ENCODE measurements at places on chromosomes 2 and 18.

DNA sequence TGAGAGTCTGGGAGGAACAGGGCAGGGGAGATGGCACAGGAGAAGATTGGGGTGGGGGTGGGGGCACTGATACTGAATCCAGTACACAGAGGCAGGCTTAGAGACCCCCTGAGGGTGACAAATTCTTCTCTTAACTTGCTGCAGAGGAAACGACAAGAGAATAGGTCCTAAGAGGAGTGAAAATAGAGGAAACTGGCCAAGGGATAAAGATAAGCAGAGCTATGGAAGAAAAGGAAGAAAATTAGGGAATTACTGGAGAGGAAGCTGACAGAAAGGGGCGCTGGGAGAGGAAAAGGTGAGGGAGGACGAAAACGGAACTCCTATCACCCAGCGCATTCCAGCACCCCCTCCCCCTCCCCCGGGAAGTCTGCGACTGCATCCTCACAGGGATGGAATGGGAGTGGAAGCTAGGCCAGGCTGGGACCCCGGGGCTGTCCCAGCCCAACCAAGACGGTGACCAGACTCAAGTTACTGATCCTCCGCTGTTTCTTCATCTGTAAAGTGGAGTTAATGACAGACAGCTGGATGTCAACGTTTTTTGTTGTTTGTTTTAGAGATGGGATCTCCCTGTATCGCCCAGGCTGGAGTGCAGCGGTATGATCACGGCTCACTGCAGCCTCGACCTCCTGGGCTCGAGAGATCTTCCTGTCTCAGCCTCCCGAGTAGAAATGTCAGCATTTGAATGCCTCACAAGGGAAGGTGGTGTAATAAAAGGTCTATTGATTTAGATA, 2.6 kb upstream of the EMX1 start:
- no peak for DNase-seq

DNA sequence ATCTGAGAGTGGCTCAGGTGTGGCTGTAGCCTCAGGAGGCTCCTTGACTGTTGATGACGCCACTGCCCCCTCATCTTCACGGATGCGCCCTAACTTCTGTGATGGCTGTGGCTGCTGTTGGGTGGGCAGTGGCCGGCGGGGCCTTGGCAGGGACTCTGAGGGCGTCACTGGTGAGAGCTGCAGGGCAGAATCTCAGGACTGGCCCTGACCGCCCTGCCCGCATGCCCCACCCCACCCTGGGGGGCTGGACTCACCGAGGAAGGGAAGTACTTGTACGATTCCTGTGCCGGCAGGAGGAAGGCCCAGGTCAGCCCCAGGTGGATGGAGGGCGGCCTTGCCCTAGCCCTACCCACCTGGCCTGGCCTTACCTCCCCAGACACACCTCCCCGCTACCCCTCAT, 2.4 kb downstream of the CXXC1 start:
- no peak for DNase-seq

- no peak for DNase-seq
Measured at GRCh38 chr18:11020877-11021414, 128.4 kb downstream of the PIEZO2 start.

DNA sequence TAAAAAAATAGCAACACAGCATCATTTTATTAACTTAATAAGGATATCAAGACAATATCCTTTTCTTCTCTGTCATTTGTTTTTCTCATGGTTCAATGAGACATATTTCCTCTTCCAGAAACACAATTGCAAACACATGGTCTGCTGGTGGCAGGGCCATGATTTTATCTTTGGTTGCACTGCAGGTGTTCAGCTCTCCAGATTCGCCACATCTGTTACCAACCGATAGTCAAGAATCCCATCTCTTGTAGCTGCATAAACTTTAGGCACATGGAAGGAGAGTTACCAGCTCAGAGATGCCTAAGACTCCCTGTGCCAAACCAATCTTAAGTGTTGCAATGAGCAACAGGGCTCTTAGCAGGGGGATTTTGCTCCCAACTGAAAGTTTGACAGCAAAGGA, 1303.2 kb upstream of the CELF4 start:
- no peak for DNase-seq

- DNase-seq, result no peak
Measured at GRCh38 chr18:59685501-59685900, 11.7 kb downstream of the CCBE1 start.

GRCh38 chr2:64939332-64939917, 49.8 kb upstream of the SLC1A4 start:
- peak; percentile 11 for DNase-seq

DNA sequence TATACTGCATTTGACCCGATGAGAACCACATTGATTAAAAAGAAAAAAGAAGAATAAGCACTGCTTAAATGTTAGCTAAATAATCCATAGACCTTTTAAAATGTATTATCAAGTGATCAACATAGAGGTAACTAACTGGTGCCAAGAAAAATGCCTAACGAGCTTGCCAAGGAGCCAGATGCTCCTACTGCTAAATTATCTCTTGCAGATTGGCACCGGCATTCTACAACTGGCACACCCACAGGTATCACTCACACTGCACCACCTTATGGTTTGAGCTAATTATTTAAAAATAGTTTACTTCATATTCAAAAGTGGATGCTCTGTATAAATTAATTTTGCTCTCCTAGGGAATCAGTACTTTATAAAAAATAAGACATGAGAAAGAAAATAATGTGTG, 341.6 kb upstream of the CDH7 start:
- DNase-seq, result no peak

DNA sequence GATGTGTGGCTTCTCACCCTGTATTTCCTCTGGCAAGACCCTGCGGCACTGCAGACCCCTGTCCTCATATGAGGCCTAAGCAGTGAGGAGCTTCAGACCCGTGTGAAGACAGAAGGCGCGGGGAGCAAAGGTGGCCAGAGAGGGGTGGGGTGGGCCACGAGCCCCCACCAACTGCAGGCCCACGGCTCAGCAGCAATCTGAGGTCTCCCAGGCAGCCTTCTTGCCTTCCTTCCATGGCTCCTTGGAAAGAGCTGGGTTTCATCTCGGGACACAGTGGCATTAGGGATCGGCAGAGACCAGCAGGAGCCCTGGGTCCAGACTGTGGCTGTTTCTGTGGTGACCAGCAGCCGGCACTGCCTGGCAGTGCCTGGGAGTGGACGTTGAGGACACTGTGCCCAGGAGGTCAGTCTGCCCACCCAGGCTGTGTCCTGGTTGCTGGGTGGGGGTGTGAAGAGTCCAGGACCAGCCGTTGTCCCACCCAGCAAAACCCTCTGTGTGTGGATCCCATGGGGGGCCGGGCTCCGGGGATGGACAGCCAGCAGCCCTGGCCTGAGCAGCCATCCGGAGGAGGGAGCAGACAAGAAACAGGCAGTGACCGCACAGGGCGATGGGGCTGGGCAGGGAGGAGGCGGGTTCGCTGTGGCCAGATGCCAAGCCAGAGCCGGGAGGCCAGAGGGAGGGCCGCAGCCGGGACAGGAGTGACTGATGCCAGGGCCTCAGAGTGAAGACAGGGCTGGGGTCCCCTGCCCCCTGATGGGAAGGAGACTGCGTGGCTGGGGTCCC, 73.8 kb downstream of the RRM2 start:
- DNase-seq, result no peak

- no peak for DNase-seq
Measured at GRCh38 chr2:123692121-123692520, 333.0 kb upstream of the CNTNAP5 start.

DNA sequence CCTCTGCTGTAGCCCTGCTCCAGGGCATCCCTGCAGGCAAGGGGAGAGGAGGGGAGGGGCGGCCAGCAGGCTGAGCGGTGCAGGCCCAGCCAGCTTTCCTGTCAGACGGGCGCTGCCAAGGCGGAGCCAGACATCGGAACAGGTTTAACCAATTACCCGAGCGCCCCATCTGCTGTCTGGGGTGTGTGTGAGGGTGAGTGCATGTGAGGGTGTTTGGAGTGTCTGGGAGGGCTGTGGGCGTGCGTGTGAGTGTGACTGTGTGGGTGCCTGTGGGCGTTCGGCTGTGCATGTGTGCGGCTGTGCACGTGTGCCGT, 20.0 kb downstream of the EMX1 start:
- DNase-seq, result no peak

- no peak for DNase-seq
Measured at GRCh38 chr2:29218550-29219125, 103.4 kb downstream of the CLIP4 start.

GRCh38 chr2:205898744-205899143, 187.2 kb downstream of the INO80D start:
- no peak for DNase-seq

GRCh38 chr18:22975508-22975907, 42.4 kb downstream of the RBBP8 start:
- DNase-seq, result no peak

DNA sequence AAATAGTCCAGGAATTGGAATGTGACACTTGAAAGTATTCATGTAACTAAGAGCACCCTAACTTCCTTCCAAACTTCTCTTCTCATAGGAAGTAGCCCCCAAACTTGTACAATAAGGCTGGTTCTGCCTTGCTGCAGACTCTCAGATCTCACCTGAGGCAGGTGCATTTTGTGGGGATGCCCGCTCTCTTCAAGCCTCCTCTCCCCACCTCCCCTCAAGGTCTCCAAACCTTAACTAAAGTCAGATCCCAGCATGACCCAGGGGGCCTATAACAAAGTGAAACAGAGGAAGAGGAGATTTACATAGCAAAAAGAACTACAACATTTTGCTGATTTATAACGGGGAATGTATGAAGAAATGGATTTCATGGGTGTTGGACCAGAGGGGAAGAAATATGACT, 23.6 kb downstream of the CDKL4 start:
- no peak for DNase-seq

GRCh38 chr2:111687911-111688310, 196.1 kb downstream of the ANAPC1 start:
- DNase-seq, result no peak

- DNase-seq, result no peak
Measured at GRCh38 chr2:240124651-240125030, 11.5 kb downstream of the COPS9 start.

GRCh38 chr18:34794348-34794747, 84.2 kb downstream of the DTNA start:
- no peak for DNase-seq

DNA sequence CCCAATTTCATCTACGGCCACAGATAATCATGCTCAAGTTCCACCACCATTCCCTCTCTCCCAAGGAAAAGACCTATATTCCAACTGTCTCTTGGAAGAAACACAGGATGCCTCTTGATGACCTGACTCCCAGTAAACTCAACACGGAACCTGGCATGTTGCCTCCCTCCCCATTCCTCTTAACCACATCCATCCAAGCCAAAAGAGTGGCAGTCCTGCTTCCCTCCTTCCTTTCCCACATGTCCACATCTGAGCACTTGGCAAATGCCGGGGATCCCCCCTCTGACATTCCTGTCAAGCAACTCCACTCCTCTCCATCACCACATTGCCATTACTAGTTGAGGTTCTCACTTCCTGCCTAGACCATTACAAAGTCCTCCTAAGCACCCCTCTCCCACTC, 49.4 kb downstream of the PID1 start:
- no peak for DNase-seq

DNA sequence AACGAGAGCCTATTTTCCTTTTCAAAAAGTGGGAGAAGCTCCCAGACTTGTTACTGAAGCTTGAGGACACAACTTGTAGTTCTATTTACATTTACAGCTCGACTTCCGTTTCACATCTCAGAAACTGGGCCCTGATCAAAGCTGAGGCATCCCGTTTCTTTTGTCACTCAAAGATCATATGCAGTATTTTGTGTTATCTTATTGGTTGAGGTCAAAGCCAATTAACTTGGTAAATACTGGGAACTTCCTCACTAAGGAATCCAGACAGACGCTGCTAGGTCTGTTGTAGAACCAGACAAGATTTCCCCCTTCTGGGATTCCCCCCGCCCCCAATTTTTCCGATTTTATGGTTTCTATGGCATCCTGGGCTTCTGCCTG, 50.3 kb downstream of the TSN start:
- no peak for DNase-seq

DNA sequence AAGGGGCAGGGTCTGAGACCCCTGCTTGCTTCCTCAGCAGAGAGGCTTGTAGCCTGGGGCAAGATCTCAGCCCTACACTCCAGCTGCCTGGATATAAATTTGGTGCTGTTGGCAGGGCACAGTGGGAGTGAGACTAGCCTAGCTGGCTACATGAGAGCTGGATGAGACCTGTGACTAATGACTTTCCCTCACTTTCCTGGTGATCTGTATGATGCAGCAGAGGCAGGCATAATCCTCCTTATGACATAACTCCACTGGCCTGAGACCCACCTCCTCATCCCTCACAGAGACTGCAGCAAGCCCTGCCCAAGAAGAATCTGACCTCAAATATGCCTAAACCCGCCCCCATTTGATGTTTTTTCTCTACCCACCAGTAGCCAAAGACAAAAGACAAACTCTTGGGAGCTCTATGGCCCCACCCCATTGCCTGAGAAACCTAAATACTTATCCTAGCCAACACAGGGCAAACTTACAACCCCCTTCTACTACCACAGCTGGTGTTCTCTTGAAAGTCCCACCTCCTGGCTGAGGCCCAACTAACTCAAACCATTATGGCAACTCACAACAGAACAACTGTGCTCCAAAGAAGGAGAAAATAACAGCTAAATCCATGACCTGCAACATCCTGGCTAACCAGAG, 102.7 kb downstream of the NR4A2 start:
- no peak for DNase-seq

DNA sequence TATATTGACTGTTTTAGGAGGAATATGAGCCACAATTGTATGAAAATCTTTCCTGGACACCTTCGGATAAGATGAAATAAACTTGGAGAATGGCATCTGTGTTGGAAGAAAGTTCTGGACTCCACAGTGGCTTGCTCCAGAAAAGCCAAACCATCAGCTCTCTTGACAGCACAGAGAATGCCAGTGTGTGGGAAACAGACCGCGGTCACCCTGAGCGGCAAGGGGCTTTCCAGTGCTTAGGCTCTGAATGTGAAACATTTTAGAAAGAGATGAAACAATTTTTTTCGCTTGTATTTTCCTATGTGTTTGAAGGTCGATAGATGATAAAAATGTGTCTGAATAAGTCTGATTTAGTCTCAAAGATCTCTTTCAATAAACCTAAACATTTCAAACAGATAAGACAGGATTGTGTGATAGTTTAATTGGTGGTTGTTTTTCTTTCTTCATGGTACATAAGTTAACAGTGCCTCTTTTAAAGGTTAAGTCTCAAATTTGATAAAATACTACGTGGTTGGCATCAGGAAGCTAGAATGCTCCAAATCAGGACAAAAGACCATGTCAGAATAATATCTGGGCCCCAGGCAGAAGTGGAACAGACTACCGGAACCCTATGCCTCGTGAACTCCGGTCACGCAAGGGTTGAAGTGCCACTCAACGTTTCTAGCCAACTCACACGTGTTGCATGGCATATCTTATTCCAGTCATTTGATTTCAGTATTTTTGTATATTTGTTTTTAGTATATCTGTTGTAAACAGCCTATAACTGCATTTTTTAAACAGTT, 28.9 kb downstream of the PTGR3 start:
- DNase-seq, result no peak
